ENCODE measurements at places on chromosomes 6 and 20.

GRCh38 chr6:42249279-42249678, 31.6 kb upstream of the MRPS10 start:
- no peak for DNase-seq

- no peak for DNase-seq
These were observed 620.9 kb downstream of the PHF3 start for GRCh38 chr6:64256483-64256882.

GRCh38 chr6:46711491-46711890, 23.7 kb downstream of the PLA2G7 start:
- no peak for DNase-seq

DNA sequence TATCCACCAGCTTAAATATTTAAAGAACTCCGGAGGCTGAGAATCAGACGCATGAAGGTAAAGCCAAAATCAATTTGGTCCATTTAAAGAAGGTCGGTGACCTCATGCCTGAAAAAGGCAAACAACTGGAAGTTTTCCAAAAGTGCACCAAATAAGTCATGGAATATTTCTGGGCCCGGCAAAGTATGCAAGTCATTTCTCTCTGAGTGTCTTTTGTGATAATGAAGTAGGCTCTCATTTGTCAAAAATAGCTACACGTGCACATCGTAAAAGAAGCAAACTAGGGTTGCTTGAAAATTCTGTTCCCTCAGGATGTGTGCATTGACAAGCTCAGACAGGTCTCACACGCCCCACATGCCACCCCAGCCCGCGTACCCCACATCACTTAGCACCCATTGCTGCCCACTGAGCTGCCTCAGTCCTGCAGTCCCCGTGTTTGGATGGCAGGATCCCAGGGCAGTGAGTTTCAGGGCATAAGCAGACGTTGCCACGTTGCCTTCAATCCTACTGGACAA, 20.5 kb upstream of the PYGB start:
- DNase-seq = no peak

- DNase-seq = no peak
These were observed 14.2 kb downstream of the PAX1 start for GRCh38 chr20:21719592-21720214.

DNA sequence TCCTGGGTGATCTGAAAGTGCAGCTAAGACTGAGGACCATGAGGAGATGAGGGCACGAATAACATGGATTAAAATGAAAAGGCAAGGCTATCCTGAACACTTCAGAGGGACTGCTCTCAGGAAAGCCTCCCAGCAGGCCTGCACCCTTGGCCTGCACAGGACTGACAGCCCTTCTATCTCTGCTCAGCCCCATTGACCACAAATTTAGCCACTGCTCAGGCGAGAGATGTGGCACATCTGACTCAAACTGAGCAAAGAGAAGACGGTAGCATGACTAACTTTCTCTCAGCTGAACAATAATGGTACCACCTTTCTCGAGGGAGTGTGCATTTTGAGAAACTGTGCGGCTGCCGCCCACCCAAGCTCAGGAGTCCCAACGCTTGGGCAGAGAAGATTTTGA, 257.5 kb downstream of the ADGB start:
- no peak for DNase-seq

DNA sequence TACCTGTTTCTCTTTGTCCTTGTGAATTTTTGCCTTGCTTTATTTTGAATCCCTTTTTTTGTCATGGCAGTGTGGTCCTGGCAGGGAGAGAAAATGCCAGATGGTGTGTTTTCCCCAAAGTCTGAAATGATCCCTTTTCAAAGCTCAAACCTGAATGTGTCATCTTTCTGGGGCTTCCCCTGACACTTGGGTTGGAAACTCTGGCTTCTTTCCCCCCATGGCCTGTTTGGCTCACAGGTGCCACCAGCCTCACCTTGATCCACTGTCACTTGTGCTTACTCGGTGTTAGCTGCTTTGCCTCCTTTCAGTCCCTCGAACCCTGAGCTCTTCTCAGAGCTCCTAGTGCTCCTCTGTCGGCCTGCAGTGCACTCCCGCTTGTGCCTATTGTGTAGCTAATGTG, 22.3 kb downstream of the MYBL2 start:
- DNase-seq = no peak

- no peak for DNase-seq
These were observed 16.6 kb downstream of the NRSN2 start for GRCh38 chr20:363319-364078.

DNA sequence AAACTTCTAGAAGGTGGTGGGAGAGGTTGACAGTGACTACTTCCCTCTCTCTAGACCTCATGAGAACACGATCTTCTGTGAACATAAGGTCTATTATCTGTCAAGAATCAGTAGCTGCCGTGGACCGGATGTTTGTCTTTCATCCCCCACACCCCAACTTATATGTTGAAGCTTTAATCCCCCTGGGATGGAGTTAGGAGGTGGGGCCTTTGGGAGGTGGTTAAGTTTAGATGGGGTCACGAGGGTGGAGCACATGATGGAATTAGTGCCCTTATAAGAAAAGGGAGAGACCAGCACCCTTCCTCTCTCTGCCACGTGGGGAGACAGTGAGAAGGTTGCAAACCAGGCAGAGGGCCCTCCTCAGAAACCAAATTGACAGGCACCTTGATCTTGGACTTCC, 409.1 kb downstream of the QKI start:
- DNase-seq = no peak

GRCh38 chr20:46914789-46915379, 20.2 kb downstream of the EYA2 start:
- no peak for DNase-seq

DNA sequence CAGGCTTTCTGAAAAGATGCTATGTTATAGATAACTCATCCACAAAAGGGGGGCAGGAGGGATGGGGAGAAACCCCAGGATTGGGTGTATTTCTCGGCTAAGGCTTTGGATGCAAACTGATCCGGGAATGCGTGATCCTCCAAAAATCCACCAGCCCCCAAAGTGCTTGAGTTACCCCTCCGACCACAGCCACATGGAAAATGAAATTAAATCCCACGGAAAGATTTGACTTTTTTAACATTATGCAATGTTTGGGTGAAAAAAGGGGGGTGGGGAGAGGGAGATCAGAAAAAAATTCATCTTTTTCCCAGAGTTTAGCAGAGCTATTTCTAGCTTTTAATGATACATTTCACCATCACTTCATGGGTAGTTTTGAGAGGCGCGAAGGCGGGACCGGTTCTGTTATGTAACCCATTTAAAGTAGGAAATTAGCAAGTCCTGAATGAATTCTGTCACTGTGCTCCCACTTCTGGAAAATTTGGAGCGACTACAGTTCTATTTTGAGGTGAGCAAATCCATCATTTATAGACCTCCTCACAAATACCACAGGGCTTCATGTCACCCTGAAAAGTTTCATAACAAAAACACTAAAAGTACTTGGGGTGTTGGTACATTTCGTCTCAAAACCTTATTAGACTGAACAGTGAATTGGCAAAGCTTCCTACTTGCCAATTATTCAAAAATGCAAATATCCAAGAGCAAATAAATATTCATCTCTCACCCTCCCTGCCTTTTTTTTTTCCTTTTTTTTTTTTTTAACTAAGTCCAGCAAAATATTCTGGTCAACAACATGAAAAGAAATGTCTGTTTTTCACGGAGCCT, 51.9 kb upstream of the NFATC2 start:
- DNase-seq = no peak
